ENCODE measurements at places on chromosomes 12 and 14.

DNA sequence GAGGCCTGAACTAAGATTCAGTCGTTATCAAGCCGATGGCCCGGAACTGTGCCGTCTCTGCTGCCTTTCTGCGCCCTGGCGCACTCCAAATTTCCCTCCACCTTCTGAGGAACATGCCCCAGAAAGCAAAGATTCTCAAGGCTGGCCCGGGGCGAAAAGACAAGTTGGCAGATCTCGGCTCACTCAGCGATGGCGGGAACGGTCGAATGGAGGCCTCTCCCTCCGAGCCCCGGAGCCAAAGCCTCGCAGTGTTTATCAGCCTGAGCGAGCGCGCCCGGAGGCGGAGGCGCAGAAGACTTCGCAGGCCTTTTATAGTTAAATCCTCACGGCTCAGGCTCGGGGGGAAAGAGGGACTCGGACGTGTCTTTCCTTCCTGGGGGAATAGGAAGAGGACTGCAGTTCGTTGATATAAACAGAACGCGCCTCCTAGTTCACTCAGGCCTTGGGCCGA lies 5.6 kb downstream of the TBX5 start:
- no peak for DNase-seq

GRCh38 chr14:53180272-53181221 lies 27.4 kb upstream of the DDHD1 start:
- no peak for DNase-seq

DNA sequence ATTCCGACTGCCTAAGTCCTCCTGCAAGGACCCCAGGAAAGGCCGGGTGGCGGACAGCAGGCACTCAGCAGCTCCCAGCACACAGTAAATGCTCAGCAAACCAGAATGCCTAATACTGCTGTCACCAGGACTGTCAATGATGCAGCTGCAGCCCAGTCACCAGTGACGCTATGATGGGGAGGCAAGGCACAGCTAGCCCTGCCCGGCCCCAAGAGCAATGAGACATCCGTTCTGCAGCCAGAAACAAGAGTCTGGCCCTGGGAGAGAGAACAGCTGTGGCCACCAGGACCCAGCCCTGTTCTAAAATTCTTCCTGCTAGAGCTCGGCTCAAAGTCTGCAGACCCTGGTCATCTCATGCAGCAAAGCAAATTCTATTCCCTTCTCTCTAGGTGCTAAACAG lies 69.8 kb downstream of the NCOR2 start:
- no peak for DNase-seq

GRCh38 chr14:69360438-69361108 lies 37.5 kb downstream of the ERH start:
- DNase-seq, result no peak

DNA sequence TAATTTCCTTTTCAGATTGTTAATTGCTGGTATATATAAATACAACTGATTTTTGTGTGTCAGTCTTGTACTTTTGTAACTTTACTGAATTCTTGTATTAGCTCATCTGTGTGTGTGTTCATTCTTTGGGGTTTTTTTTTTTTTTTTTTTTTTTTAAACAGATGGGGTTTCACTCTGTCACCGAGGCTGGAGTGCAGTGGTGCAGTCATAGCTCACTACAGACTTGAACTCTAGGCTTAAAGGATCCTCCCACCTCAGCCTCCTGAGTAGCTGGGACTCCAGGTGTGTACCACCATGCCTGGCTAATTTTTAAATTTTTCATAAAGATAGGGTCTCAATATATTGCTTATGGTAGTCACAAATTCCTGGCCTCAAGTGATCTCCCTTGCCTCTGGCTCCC lies 68.0 kb downstream of the WNK1 start:
- DNase-seq, result no peak

GRCh38 chr12:126757326-126757725 lies 1509.6 kb upstream of the TMEM132C start:
- DNase-seq, result no peak

- no peak for DNase-seq
These were observed 57.3 kb downstream of the ARL6IP4 start for GRCh38 chr12:123037791-123038190.

DNA sequence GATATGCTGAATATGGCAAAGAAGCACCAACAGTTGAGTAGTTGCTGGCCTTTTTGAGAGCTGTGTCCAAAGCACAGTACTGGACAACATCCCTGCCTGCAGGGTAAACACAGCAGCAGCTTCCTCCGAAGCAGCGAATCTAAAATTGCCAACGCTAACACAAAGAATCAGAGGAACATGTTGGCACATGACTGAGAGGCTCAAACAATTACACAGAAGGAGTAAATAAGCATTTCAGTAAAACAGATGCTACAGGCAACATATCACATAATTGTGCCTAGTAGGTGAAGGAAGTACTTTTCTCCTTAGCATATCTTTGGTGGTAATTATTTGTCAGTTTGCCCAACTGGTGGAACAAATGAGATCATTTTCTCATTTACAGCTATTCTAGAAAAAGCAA lies 52.1 kb downstream of the KICS2 start:
- no peak for DNase-seq
